T-helper 17 cell (primary cell): ENCODE measurements at places on chromosomes 5 and 9.
A peak's percentile ranks its signal among the peaks of the same experiment; 100 is the strongest.

- peaks cover 46% of the 10 kb centered on the region for H3K4me1 ChIP-seq
- H3K27me3 ChIP-seq = no peaks in the 10 kb centered on the region
- no peak overlapping the region for H3K27ac ChIP-seq
- H3K36me3 ChIP-seq = peaks cover 2% of the 10 kb centered on the region
- DNase-seq = no peak
These were observed 207.0 kb upstream of the MAP3K1 start for GRCh38 chr5:56608217-56608925.

DNA sequence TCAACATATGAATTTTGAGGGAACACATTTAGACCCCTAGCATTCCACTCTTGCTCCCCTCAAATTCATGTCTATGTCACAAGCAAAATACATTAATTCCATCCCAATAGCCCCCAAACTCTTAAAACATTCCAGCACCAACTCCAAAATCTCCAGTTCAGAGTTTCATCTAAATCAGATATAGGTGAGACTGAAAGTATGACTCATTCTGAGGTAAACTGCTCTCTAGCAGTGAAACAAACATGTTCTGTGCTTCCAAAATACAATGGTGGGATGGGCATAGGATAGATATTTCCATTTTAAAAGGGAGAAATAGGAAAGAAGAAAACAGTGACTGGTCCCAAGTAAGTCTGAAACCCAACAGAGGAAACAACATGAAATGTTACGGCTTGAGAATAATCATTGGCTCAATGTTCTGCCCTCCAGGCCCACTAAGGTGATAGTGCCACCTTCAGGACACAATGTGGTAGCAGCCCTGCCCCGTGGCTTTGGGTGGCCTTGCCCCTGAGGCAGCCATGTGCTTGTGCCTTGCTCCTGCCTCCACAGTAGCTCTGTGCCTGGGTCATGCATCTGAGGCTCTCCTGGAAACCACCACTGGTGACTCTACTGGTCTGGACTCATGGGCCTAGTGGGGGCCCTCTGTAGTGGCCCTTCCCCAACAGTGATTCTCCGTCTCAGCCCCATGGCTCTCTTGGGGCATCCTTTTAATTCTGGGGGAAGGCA, 36.4 kb upstream of the IPPK start:
- H3K36me3 ChIP-seq = peaks cover 2% of the 10 kb centered on the region
- no peak overlapping the region for H3K4me3 ChIP-seq

DNA sequence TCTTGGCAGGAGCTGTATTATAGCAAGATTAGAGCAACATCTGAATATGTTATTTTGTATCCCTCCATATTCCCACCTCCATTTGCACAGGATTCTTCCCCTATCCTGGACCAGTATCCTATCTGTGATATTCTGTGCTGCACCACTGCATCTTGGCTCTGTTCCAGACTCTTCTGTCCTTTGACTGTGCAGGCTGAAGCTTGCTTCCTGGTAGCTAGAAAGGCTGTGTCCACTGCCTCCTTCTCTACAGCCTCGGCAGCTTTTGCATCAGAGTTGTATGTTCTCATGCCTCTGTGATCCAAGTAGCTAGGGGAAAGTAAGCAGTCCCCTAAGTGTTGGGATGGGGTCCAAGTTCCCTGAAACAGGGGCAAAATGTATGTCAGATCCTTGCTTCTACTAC, 104.1 kb downstream of the GAS1 start:
- no peaks in the 10 kb centered on the region for H3K36me3 ChIP-seq
- peaks cover 22% of the 10 kb centered on the region for H3K27me3 ChIP-seq
- no peaks in the 10 kb centered on the region for H3K4me1 ChIP-seq
- DNase-seq = no peak

GRCh38 chr9:138095813-138096518, 218.4 kb downstream of the CACNA1B start:
- DNase-seq = no peak
- H3K36me3 ChIP-seq = no peaks in the 10 kb centered on the region
- H3K27ac ChIP-seq = no peak overlapping the region
- no peak overlapping the region for H3K4me3 ChIP-seq

- H3K4me3 ChIP-seq = no peak overlapping the region
- H3K4me1 ChIP-seq = no peaks in the 10 kb centered on the region
- no peak for DNase-seq
- peaks cover 2% of the 10 kb centered on the region for H3K36me3 ChIP-seq
- H3K27ac ChIP-seq = no peak overlapping the region
These were observed 23.4 kb upstream of the FUBP3 start for GRCh38 chr9:130555968-130556367.

- peak overlapping the region; percentile 77 for H3K27ac ChIP-seq
- peaks cover 13% of the 10 kb centered on the region for H3K36me3 ChIP-seq
- H3K4me3 ChIP-seq = peak overlapping the region; percentile 10
- no peaks in the 10 kb centered on the region for H3K27me3 ChIP-seq
- peak; percentile 50 for DNase-seq
These were observed 108.9 kb upstream of the CHD1 start for GRCh38 chr5:99037668-99038067.

GRCh38 chr9:89668216-89668865, 63.5 kb downstream of the GADD45G start:
- no peaks in the 10 kb centered on the region for H3K4me1 ChIP-seq
- peaks cover 11% of the 10 kb centered on the region for H3K27me3 ChIP-seq
- H3K4me3 ChIP-seq = no peak overlapping the region

GRCh38 chr9:38355115-38355514, 37.4 kb upstream of the ALDH1B1 start:
- H3K36me3 ChIP-seq = no peaks in the 10 kb centered on the region
- no peak overlapping the region for H3K4me3 ChIP-seq
- no peak for DNase-seq
- peaks cover 22% of the 10 kb centered on the region for H3K27me3 ChIP-seq
- H3K27ac ChIP-seq = no peak overlapping the region
- H3K4me1 ChIP-seq = no peaks in the 10 kb centered on the region

GRCh38 chr5:31347552-31347905, 154.0 kb downstream of the CDH6 start:
- H3K27ac ChIP-seq = no peak overlapping the region
- H3K4me3 ChIP-seq = no peak overlapping the region
- H3K4me1 ChIP-seq = no peaks in the 10 kb centered on the region
- no peaks in the 10 kb centered on the region for H3K36me3 ChIP-seq
- peaks cover 21% of the 10 kb centered on the region for H3K27me3 ChIP-seq
- no peak for DNase-seq

DNA sequence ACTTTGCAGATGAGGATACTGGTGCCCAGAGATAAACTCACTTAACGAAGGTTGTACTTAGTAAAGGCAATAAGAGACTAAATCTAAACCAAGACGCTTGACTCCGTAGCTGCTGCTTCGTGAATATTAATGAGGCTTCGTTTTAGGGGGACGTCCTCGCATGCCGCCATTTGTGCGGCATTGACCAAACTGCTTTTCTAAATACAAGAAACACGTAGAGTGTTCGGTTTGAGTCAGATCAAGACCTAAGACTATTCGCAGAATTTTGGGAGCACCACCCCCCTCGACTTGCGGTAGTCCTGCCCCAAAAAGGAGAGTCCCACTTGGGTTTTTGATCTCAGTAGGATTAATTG, 1.1 kb downstream of the NPM1 start:
- H3K4me1 ChIP-seq = peaks cover 52% of the 10 kb centered on the region
- peak overlapping the region; percentile 95 for H3K27ac ChIP-seq
- H3K4me3 ChIP-seq = peak overlapping the region; percentile 92
- H3K36me3 ChIP-seq = peaks cover 5% of the 10 kb centered on the region
- H3K27me3 ChIP-seq = no peaks in the 10 kb centered on the region

- no peaks in the 10 kb centered on the region for H3K4me1 ChIP-seq
- peaks cover 1% of the 10 kb centered on the region for H3K27me3 ChIP-seq
- H3K27ac ChIP-seq = no peak overlapping the region
- H3K4me3 ChIP-seq = no peak overlapping the region
These were observed 1.5 kb upstream of the SLC6A19 start for GRCh38 chr5:1199649-1200494.

- H3K4me1 ChIP-seq = peaks cover 20% of the 10 kb centered on the region
- peak overlapping the region; percentile 98 for H3K27ac ChIP-seq
- peak overlapping the region; percentile 95 for H3K4me3 ChIP-seq
These were observed 760 bp upstream of the MAN1B1 start for GRCh38 chr9:137085920-137086530.

DNA sequence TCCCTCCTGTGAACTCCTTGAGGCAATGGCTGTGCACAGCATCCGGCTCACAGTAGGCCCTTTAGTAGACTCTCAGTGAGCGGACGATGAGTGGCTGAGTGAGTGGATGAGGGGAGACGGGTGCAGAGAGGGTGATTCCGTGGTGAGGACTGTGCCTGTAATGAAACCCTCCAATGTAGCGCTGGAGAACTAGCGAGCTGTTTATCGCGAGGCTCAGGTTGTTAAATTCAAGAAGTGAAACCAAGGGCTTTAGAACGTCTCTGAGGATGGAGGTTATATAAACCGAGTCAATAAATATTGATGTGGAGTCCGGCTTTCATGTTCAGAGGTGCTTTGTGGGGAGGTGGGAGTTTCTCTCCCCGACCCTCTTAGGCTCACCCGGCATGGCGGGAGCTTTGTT, 53.2 kb downstream of the NSG2 start:
- no peak overlapping the region for H3K4me3 ChIP-seq
- no peak for DNase-seq
- peaks cover 5% of the 10 kb centered on the region for H3K27me3 ChIP-seq
- H3K36me3 ChIP-seq = no peaks in the 10 kb centered on the region

GRCh38 chr5:61697809-61698558, 365.9 kb downstream of the ZSWIM6 start:
- no peak overlapping the region for H3K4me3 ChIP-seq
- H3K36me3 ChIP-seq = no peaks in the 10 kb centered on the region
- H3K27me3 ChIP-seq = peaks cover 11% of the 10 kb centered on the region
- no peaks in the 10 kb centered on the region for H3K4me1 ChIP-seq

GRCh38 chr9:98083566-98084183, 27.1 kb downstream of the NANS start:
- peaks cover 13% of the 10 kb centered on the region for H3K36me3 ChIP-seq
- H3K4me1 ChIP-seq = peaks cover 43% of the 10 kb centered on the region
- DNase-seq = no peak
- no peak overlapping the region for H3K4me3 ChIP-seq

DNA sequence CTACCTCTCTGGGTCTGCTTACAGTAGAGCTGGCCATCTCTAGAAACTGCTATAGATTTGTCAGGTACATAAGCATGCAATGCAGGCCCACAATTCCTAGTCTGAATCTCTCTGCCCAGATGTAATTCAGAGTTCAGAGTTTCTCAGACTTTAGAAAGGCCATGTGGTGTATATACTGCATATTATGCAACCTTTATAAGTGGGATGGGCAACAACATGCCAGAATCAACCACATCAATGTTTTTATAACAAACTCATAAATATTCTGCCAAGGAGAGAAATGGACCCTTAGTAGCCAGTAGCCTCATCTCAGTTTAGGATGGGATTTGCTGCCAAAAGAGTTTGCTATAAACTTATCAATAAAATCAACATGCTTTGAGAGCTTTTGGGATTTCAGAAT, 78.8 kb downstream of the SLC1A1 start:
- H3K27me3 ChIP-seq = no peaks in the 10 kb centered on the region
- no peak overlapping the region for H3K27ac ChIP-seq
- H3K36me3 ChIP-seq = no peaks in the 10 kb centered on the region
- H3K4me3 ChIP-seq = no peak overlapping the region
- peaks cover 9% of the 10 kb centered on the region for H3K4me1 ChIP-seq

- no peaks in the 10 kb centered on the region for H3K4me1 ChIP-seq
- H3K4me3 ChIP-seq = no peak overlapping the region
- peaks cover 9% of the 10 kb centered on the region for H3K27me3 ChIP-seq
These were observed 152.7 kb downstream of the SLIT3 start for GRCh38 chr5:169148138-169148740.

DNA sequence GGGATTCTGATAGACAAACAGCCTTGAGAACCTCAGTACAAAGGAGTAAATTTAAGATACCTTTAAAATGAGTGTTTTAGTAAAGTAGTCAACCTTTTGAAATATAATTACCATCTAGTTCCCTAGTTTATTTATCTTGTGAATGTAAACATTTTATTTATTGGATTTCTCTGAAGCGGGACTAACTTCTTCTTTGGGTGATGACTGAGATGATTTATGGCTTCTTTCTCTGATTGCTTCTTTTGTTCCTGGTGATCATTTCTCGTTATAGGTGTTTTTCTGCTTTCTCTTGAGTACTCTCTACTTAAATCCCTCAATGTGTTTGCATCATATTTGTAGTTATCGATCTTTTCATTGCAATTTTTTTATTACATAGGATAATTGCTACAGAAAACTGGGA, 33.2 kb downstream of the PRDM6 start:
- H3K4me1 ChIP-seq = peaks cover 3% of the 10 kb centered on the region
- no peak for DNase-seq
- no peaks in the 10 kb centered on the region for H3K36me3 ChIP-seq
- H3K4me3 ChIP-seq = no peak overlapping the region
- H3K27ac ChIP-seq = no peak overlapping the region
